ENCODE measurements at places on chromosomes 12 and 14.

DNA sequence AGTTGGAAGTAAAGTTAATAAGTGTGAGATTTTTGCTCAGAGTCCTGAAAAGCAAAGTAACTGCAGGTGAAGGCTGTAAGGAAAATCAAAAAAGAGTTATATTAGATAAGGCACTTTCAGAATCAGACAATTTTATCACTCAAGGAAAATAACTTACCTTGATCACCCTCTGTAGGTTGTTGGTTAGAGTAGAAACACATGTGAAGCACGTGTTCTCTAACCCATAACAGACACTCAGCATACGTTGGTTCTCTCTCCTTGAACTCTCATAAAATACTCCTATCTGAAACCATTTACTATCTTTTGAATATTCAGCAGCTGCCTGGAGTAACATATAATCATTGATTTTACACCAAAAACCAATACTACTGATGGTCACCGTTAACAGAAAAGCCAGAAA lies 335.5 kb downstream of the KCNH5 start:
- DNase-seq: no peak

GRCh38 chr12:30515351-30515750 lies 180.3 kb downstream of the IPO8 start:
- DNase-seq: peak; percentile 8

DNA sequence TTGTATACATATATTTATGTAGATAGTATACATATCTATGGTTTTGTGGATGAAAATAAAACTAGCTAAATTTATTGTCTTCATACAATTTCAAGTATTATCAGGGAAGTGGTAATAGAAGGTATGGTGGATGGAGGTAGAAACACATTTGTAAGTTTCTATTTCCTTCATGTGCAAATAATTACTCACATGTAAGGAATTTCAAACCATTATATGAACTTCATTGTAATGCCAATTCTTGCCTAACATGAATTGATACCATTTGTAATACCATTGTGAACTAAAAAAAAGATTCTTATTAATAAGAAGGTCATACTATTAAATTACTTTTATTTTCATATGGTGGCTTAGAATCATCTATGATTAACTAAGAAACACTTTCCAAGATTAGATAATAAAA lies 20.1 kb upstream of the PPFIA2 start:
- DNase-seq: no peak

DNA sequence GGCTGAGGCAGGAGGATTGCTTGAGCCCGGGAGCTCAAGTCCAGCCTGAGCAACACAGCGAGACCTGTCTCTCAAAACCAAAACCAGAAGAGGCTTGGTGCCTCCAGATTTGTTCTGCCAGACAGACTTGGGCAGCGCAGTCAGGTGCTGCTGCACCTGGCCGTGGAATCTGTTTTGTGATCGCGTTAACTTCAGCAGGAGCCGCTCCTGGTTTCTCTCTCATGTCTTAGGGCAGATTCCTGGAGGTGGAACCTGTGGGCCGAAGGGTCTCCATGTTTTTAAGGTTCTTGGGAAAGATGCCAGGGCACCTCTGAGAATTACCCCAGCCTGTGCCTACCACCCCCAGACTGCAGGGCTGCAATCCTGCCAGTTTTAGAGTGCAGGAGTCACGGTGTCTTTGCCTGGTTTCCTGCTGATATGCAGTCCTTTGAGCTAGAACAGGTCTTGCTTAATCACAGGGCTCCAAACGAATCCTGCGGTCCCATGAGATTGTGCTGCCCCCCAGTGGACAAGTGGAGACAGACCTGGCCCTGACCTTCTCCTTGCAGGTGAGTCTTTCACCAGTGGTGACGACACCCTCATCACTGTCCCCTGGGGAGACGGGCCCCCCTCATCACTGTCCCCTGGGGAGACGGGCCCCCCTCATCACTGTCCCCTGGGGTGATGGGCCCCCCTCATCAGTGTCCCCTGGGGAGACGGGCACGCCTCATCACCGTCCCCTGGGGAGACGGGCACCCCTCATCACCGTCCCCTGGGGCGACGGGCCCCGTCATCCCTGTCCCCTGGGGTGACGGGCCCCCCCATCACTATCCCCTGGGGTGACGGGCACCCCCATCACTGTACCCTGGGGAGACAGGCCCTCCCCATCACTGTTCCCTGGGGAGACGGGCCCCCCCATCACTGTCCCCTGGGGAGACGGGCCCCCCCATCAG lies 37.6 kb downstream of the PACS2 start:
- DNase-seq: peak; percentile 88

DNA sequence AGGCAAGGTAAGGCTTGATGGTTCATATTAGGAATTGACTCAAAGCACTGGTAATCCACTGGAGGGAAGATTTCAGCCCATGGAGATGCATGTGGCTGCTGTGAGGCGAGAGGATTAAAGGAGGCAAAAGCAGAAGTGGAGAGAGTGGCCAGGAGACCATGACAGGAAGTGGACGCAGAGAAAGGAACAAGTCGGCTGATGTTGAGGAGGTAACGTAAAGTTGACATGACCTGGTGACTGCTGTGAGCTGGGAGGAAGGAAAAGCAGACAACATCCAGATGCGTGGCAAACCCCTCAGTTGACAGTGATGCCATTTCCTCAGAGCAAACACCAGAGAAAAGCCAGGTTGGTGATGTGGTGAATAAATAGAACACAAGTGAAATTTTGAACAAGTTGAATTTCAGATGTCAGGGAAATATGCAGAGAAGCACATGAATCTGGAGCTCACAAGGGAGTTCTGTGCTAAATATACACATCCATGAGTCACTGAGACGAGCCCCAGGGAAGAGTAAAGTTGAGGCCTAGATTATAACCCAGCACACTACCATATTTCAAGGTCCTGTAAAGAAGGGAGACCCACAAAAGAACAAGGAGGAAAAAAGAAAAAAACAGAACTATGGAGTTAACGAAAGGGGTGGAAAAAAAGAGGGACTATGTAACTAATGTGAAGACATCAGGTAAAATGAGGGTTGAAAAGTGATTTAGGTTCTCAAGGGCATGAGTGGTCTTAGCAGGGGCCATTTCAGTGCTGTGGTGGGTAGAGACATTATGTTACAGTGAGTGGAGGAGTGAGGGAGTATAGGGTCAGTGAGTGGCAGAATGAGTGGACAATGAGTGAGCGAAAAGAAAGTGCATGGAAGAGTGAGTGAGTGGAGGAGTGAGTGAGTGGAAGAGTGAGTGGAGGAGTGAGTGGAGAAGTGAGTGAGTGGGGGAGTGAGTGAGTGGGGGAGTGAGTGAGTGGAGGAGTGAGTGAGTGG lies 61.6 kb upstream of the GZMB start:
- no peak for DNase-seq

DNA sequence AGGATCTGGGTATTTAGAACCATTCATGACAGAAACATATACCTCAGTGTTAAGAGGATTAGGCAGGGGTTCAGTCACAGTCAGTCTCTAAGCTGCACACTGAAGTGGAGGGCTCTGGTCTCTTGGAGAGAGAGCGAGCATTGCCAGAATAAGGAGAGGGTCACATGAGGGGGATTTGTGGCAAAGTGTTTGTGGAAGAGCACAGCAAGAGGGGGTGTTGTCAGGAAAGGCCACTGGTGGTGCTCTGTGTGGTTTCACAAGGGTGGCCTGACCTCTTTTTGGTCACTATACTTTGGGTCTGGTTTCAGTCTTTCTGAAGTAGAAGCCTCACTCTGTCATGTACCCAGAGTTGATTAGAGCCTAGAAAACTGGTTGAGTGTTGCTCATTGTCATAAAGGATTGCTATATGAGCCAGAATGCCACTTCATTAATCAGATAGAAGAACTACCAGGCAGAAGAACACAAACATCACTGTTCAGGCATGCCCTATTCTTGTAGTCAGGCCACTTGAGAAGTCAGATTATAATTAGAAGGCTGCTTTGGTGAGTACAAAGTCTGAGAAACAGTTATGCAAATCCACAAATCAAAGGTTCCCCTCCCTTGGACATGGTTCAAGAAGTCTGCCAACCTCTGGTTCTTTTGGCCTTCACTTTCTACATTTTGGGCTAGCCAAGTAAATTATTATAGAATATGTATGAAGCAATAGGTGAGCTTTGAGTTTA lies 8.4 kb downstream of the TMEM19 start:
- DNase-seq: no peak

DNA sequence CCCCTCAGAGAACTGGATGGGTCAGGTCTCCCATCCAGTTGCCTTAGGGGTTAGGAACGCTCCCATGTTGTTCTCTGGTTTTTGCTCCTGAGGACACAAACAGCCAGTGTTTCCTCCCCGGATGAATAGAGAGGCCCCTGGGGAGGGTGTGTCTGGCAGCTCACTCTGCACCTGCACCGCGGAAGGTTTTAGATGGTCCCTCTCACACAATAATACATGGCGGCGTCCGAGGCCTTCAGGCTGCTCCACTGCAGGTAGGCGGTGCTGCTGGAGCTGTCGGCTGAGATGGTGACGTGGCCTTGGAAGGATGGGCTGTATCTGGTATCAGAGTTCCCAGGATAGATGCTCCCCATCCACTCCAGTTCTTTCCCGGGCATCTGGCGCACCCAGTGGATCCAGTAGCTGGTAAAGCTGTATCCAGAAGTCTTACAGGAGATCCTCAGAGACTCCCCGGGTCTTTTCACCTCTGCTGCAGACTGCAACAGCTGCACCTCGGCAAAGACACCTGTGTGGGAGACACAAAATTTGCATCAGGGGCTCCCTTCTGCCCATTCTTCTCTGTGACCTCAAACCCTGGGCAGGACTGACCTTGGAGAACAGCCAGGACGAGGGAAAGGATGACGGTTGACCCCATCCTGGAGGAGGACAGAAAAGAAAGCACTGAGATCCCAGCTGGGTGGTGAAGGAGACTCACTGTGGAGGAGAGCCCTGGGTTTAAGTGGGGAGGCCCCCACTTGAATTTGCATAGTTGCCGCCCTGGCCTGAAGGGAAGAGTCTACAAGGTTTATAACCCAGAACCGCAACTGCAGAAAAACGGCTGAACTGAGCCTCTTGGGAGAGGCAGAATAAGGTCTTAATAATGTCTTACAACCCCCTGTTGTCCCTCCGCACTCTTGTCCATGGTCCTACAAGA lies 1324.8 kb downstream of the TMEM121 start:
- no peak for DNase-seq

- peak; percentile 50 for DNase-seq
Observed at GRCh38 chr12:94879542-94879941, 124.0 kb downstream of the NDUFA12 start.

- no peak for DNase-seq
Observed at GRCh38 chr12:12249216-12250050, 17.4 kb downstream of the LRP6 start.

GRCh38 chr12:106288494-106289195 lies 13.9 kb upstream of the TCP11L2 start:
- peak; percentile 79 for DNase-seq

All from HT-29 (cell line).